ENCODE measurements at places on chromosomes 12 and 14.

DNA sequence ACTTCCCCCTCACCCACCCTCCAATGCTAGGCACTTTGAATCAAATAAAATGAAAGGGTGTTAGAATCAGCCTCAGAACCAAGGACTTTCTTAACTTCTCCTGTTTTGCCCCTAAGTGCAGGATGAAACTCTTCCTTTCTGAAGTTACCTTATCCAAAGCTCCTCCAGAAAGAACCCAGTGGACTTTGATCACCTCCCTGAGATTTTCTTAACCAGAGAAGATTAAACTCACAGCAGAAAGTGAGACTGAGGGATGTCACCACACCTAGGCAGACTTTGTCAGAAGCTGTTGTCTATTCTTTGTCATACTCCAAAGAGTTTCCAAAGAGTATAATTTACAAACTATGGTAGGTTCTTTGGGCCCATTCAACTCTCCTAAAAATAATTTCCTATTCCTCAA, 14.2 kb upstream of the RNASE3 start:
- no peak overlapping the region for H3K27ac ChIP-seq
- DNase-seq: no peak

GRCh38 chr12:53948650-53949593, 5.8 kb upstream of the HOXC12 start:
- no peak for DNase-seq
- H3K4me3 ChIP-seq: no peak overlapping the region
- H3K27ac ChIP-seq: no peak overlapping the region
- H3K4me1 ChIP-seq: no peaks in the 10 kb centered on the region

GRCh38 chr12:47881826-47882427, 22.9 kb downstream of the VDR start:
- H3K4me3 ChIP-seq: no peak overlapping the region
- H3K36me3 ChIP-seq: no peaks in the 10 kb centered on the region
- H3K27me3 ChIP-seq: no peaks in the 10 kb centered on the region
- peaks cover 11% of the 10 kb centered on the region for H3K4me1 ChIP-seq
- no peak overlapping the region for H3K27ac ChIP-seq

DNA sequence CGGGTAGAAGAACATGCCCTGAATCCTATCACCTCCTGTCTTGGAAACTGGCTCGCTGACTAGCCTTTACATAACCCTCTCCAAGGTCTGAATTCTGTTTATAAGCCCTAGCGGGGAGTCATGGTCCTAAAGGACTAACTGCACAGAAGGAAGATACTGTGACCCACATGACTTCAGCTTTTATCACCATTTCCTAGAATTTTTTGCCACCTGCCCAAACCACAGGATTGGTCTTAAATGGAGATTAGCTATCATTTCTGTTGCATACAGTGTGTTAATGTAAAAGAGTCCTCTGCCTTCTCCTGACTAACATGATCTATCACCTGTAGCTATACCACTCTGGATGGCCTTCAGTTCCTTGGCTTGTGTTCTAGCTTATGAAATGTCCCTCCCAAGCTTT, 319.2 kb downstream of the DUSP6 start:
- DNase-seq: no peak
- no peak overlapping the region for H3K4me3 ChIP-seq
- H3K36me3 ChIP-seq: no peaks in the 10 kb centered on the region
- no peak overlapping the region for H3K27ac ChIP-seq

DNA sequence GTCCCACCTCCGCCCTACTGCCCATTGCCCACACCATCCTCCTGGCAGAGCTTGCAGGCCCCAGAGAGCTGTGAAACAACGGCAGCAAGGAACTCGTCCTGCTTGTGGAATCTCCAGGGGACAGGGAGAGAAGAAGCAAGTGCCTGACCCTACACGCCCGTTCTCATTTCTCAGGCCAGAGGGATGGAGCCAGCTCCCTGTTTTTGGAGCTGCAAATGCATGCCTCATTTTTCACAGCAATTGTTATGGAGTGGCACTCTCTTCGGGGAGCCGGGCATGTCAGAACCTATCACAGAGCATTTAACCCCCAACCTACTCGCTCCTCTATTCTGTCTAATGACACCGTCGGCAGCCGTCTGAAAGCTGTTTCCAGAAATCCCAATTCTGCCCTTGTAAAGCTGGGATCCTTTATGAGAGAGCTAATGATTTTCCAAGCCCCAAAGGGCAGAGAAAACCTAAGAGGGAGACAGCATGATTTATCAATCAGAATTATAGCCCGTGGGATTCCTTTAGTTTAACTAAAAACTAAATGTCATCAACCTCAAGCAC, 222.3 kb upstream of the NOS1 start:
- H3K4me3 ChIP-seq: no peak overlapping the region
- H3K4me1 ChIP-seq: no peaks in the 10 kb centered on the region
- DNase-seq: no peak
- H3K27ac ChIP-seq: no peak overlapping the region

DNA sequence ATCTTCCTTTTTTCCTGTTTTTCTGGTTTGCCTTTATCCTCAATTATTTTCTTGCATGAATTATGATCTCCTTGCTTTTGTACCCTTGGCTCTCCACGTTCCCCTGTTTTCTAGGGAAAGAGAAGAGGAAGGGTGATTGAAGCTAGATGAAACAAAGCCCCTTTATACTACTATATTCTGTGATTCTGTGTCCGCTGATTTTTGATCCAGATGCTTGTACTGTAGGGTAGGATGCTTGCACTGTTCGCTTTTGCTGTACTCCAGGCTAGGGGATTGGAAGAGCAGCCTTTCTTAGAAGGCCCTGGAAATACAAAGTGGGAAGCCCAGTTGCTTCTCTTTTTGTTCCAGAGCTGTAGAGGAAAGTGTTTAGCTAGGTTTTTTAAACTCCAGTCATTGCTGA, 35.1 kb upstream of the KLHDC2 start:
- no peaks in the 10 kb centered on the region for H3K27me3 ChIP-seq
- no peaks in the 10 kb centered on the region for H3K36me3 ChIP-seq
- H3K4me1 ChIP-seq: peaks cover 4% of the 10 kb centered on the region
- no peak for DNase-seq
- no peak overlapping the region for H3K27ac ChIP-seq
